Smooth muscle cell of the umbilical artery (primary cell): ENCODE measurements at places on chromosomes 2 and 18. TPM values are rescaled to one million over a fixed set of nuclear protein-coding genes. Genes with fewer than 3 reads are reported as not detected.

The WDPCP gene
- total RNA-seq, result 10.7 and 15.1 TPM in 2 replicates

The TMEM131 gene
- 67.4 and 82.5 TPM in 2 replicates for total RNA-seq

The OR6B2 gene
- not detected in 2 replicates for total RNA-seq

The DYNC2LI1 gene
- 29.7 and 33.6 TPM in 2 replicates for total RNA-seq

The NT5C1B gene
- not detected in 2 replicates for total RNA-seq

The ATP6V1B1 gene
- 0.89 and 1.8 TPM in 2 replicates for total RNA-seq

The INPP5D gene
- 0.59 and 2.4 TPM in 2 replicates for total RNA-seq

The STPG4 gene
- 0.32 and 0.89 TPM in 2 replicates for total RNA-seq

The CYS1 gene
- under 0.01 and 0.37 TPM in 2 replicates for total RNA-seq

The CPLX4 gene
- not detected in 2 replicates for total RNA-seq

The MATN3 gene
- total RNA-seq, result 3.0 and 3.7 TPM in 2 replicates

The CHN1 gene
- 36.2 and 53.1 TPM in 2 replicates for total RNA-seq

The NPHP1 gene
- 3.6 and 5.0 TPM in 2 replicates for total RNA-seq

The CACNB4 gene
- total RNA-seq, result 0.55 and 1.2 TPM in 2 replicates

The PROC gene
- not detected in 2 replicates for total RNA-seq

The MDH1 gene
- 198 TPM in 2 replicates for total RNA-seq

The GFPT1 gene
- 93.2 and 95.9 TPM in 2 replicates for total RNA-seq

The CROCC2 gene
- total RNA-seq, result not detected in 2 replicates

The POTEE gene
- under 0.01 TPM in 1 of 2 replicates, not detected in the other for total RNA-seq

The CFAP65 gene
- total RNA-seq, result not detected in 2 replicates

The DCDC2C gene
- not detected in 2 replicates for total RNA-seq

The INHA gene
- total RNA-seq, result 0.55 TPM in 1 of 2 replicates, not detected in the other

The EGR4 gene
- not detected in 2 replicates for total RNA-seq

The IL36A gene
- not detected in 2 replicates for total RNA-seq

The FBXO15 gene
- total RNA-seq, result 0.37 and 0.59 TPM in 2 replicates

The AFF3 gene
- 0.89 and 3.8 TPM in 2 replicates for total RNA-seq

The ASB1 gene
- total RNA-seq, result 24.1 and 60.6 TPM in 2 replicates

The MYCN gene
- total RNA-seq, result not detected in 2 replicates

The PSD4 gene
- total RNA-seq, result 1.2 and 1.8 TPM in 2 replicates

The C2orf15 gene
- total RNA-seq, result 0.18 TPM in 1 of 2 replicates, not detected in the other

The ERBB4 gene
- total RNA-seq, result 0.42 and 0.59 TPM in 2 replicates

The MC5R gene
- not detected in 2 replicates for total RNA-seq

The CIAO1 gene
- total RNA-seq, result 76.2 and 91.8 TPM in 2 replicates

The TTN gene
- total RNA-seq, result under 0.01 and 1.0 TPM in 2 replicates

The CTAGE1 gene
- total RNA-seq, result 0.05 TPM in 1 of 2 replicates, not detected in the other

The SUPT7L gene
- total RNA-seq, result 17.0 and 25.2 TPM in 2 replicates

The ERLEC1 gene
- 231 and 287 TPM in 2 replicates for total RNA-seq

The MTHFD2 gene
- 195 and 222 TPM in 2 replicates for total RNA-seq

The STARD6 gene
- not detected in 2 replicates for total RNA-seq

The DNAJC5G gene
- not detected in 2 replicates for total RNA-seq

The FAM110C gene
- total RNA-seq, result under 0.01 and 0.05 TPM in 2 replicates

The ARHGAP28 gene
- 0.23 and 0.30 TPM in 2 replicates for total RNA-seq

The SERPINB10 gene
- not detected in 2 replicates for total RNA-seq

The SPC25 gene
- total RNA-seq, result 0.30 and 3.6 TPM in 2 replicates
